Lower leg skin (tissue), 4 donors: ENCODE measurements at places on chromosomes 7 and 10.

DNA sequence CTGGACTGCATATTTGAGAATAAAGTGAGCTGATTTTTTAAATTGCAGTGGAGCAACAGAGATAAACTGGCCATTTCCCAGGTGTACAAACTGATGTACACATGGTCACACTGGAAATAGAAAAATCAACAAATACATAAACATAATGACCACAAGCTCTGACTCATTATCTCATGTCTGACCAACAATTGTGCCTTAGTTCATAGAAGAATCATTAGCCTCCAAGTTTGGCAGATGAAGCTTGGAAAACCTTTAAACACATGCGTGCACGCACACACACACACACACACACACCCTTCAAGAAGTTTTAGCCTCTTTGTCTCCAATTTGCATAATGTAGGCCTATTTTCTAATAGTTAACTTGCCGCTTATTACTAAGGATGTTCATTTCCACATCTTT lies 308.9 kb upstream of the POM121L12 start:
- no peak for DNase-seq

DNA sequence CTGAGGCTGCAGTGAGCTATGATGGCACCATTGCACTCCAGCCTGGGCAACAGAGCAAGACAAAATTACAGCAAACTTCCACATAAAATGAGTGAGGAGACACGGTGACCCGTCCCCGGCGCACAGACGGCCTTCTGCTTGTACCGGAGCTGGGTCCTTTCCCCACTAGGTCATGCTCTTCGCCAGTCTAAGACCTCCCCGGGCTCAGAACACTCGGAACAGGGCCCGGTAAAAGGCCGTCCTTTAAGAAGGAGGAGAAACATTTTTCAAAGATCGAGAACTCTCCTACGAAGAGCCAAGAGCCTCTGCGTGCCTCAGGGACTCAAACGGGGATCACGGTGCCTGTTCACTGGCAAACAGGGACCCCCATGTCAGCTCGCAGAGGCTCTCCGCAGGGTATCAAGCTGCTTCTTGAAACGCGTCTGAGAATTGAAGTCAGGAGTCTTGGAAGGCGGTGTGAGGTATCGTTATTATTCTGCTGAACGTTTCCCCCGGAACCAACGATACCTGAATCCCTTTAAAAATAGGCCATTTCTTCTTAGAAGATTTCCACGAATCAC lies 9.0 kb downstream of the CARD11 start:
- DNase-seq, result no peak

GRCh38 chr10:99958302-99958701 lies 51.4 kb downstream of the DNMBP start:
- DNase-seq, result no peak

- no peak for DNase-seq
Observed at GRCh38 chr7:132646052-132646451, 69.8 kb upstream of the PLXNA4 start.

- no peak for DNase-seq
Observed at GRCh38 chr10:45380903-45381620, 7.0 kb downstream of the ALOX5 start.

- DNase-seq, result no peak
Observed at GRCh38 chr10:47397256-47397655, 13.2 kb upstream of the ZNF488 start.

DNA sequence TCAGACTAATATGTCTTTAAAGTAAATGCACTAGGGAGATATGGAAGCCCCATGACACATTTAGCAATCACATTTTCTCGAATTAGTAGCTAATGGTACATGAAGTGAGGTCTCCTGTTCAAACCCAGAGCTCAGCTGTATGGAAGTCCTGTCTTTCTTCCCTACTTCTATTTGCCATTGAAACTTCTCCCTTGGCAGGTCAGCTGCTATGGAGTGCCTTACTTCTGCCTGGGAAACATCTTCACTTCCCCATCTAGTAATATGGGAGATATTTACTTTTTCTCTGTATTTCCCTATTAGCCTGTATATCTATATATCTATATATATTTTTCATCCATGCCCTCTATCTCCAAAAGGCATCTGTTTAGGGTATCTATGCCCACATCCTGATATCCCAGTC lies 225.3 kb upstream of the INHBA start:
- no peak for DNase-seq

- DNase-seq, result no peak
Observed at GRCh38 chr7:118110178-118110925, 73.6 kb upstream of the LSM8 start.

GRCh38 chr7:128406314-128407232 lies 3.2 kb downstream of the IMPDH1 start:
- no peak for DNase-seq

DNA sequence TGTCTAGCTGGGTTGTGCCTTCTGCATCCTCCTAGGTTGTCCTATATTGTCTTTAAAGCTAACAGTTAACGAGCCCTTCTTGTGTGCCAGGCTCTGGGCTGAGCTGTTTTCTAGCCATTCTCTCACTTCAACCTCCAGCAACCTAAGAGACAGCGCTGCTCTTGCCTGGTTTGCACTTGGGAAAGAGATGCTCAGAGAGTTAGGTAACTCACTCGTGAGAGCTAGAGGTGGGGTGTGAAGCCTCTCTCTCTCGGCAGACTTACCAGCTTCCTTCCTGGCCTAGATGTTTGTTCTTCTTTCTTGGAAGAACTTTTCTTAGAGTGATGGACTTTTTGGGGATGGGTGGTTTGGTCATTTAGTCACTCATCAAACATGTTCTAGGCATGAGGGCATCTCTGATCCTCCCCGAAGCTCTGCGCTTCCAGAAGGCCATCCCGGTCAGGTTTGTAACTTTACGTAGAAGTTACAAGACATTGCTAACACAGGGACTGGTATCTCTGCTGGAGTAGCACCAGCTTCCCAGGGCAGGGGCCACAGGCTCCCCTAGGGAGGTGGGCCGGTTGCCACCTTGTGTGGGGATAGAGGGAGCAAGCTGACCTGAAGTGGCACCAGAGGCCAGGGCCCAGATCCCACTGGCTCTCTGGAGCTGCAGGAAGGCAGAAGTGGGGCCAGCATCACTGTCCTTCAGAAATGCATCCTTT lies 14.3 kb downstream of the TSPAN15 start:
- no peak for DNase-seq

DNA sequence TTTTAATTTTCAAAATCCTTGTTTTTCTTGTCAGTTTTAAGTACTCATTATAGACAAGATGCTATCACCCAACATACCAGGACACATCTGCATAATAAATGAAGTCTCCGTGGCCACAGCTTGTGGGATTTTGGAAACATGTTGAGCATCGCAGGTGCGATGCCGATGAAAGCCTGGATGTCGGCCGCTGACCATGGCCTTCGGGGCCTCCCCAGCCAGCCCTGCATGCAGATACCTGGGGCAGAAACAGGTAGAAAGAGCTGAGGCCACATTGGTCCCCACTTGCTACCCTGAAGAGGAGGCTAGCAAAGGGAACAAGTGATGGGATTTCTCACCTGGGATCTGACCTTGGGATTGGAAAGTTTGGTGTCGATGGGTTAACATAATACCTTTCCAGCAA lies 123.8 kb downstream of the DOCK1 start:
- no peak for DNase-seq

GRCh38 chr10:29647478-29647877 lies 12.7 kb upstream of the SVIL start:
- DNase-seq, result no peak

DNA sequence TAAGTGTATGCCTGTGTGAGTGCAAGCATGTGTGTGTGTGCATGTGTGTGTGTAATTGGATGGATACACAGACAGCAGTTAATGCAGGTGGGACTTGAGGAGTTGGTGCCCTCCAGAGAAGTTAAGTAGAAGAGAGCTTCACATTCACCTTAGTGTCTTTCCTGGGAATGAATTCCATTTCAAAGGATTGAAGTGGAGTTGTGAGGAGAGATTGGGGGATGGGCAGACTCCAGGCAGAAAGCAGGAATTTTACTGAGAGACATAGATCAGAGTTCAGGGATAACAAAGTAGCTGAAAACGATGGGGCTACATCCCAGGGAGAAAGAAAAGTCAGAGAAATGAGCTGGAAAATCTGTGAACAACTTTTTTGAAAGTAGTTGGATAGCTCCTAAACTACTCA lies 464.4 kb downstream of the TCERG1L start:
- no peak for DNase-seq

- no peak for DNase-seq
Observed at GRCh38 chr7:82032901-82033300, 263.1 kb upstream of the HGF start.
